Peyer's patch (tissue), 4 donors: ENCODE measurements at places on chromosomes 6 and 20. TPM values are rescaled to one million over a fixed set of nuclear protein-coding genes. Genes with fewer than 3 reads are reported as not detected.

The NR2E1 gene
- total RNA-seq, result not detected

The MUC21 gene
- not detected for total RNA-seq

The HLA-DQA1 gene
- not detected for total RNA-seq

The MSH5 gene
- 21.4 TPM for total RNA-seq

The SEL1L2 gene
- total RNA-seq, result not detected

The BEND3 gene
- total RNA-seq, result 7.2 TPM

The TP53TG5 gene
- total RNA-seq, result not detected

The IRF4 gene
- total RNA-seq, result 0.47 TPM
